ENCODE measurements at places on chromosomes 2 and 18.

GRCh38 chr2:62313449-62314227 is 117.7 kb downstream of the B3GNT2 start:
- no peak for DNase-seq

- DNase-seq: no peak
These were observed 180.4 kb upstream of the ZFP36L2 start for GRCh38 chr2:43406651-43407279.

DNA sequence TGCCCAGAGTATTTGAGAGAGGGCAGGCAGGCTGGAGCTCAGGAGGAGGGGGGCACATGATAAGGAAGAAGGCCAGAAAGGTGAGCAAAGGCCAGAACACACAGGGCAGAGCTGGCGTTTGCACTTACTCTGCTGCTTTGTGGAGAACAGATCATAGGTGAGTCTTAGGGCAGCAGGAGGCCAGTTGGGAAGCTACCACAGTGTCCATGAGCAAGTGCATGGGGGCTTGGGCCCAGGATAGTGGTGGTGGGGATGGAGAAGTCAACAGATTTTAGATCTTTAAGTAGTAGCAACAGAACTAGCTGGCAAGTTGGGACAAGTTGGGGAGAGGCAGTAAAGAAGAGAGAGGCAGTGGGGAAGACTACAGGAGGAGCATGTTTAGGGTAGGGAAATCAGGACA is 168.0 kb downstream of the ANTXR1 start:
- DNase-seq: no peak

DNA sequence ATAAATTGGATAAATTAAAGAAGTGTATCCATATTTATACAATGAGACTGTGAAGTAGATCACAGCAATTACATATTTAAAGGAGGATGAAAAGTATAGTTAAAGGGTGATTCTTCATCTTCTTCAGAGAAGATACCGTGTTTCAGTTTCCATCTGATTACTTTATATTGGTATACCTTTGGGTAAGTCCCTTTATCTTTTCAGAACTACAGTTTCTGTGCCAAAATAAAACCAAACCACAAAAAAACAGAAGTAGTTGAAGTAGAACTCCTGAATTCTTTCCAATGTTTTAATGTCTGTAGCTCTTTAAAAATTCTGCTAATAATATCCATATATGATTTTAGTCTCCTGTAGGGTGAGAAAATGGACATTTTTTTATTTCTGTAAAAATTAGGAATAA is 231.2 kb upstream of the LINC00305 start:
- no peak for DNase-seq

GRCh38 chr2:117618607-117619006 is 195.9 kb upstream of the DDX18 start:
- no peak for DNase-seq

GRCh38 chr18:22705328-22705727 is 227.8 kb upstream of the RBBP8 start:
- DNase-seq: peak; percentile 72

- no peak for DNase-seq
These were observed 2.7 kb downstream of the KLHL14 start for GRCh38 chr18:32770054-32770665.

- DNase-seq: no peak
These were observed 787.2 kb downstream of the PLCL1 start for GRCh38 chr2:198591586-198591985.

DNA sequence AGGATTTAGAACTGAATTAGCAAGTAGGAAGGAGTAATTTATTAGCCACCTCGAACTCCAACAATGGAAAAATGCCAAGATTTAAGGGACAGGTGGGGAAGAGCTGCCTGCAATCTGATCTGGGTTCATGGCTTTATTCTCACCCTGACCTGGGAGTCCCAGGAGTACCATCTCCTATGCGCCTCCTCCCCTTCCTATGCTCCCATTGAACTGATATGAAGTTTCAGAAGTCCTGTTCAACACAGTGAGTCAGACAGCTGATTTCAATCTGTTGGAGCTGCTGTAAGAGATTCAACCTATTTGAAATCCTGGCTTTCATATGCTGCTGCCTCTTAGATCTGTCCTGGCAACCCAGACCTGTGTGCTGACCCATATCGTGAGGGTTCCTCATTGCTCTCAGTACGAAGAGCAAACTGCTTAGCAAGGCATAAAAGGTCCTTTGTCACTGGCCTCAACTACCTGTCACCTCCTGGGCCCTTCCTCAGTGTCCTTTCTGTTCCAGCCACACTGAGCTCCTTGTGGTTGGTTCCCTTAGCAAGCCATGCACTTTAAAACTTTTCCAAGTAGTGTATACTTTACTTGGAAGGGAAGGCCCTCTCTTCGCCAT is 15.9 kb upstream of the CD28 start:
- DNase-seq: peak; percentile 19

DNA sequence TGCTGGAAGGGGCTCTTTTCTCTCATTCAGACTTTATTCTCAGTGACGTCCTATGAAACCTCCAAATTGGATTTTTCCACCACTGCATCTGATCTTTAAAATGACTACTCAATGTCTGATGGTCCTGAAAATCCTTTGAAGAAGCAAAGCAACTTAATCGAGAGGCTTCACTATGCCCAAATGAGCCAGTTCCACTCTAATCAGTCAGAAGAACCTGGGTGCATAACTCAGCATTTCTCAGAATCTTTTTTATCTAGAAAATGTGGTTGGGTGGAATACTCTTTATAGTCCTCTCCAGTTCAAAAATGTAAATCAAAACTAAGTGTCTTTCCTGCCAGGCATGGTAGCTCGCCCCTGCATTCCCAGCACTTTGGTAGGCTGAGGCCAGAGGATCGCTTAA is 60.7 kb downstream of the PRELID3A start:
- no peak for DNase-seq

DNA sequence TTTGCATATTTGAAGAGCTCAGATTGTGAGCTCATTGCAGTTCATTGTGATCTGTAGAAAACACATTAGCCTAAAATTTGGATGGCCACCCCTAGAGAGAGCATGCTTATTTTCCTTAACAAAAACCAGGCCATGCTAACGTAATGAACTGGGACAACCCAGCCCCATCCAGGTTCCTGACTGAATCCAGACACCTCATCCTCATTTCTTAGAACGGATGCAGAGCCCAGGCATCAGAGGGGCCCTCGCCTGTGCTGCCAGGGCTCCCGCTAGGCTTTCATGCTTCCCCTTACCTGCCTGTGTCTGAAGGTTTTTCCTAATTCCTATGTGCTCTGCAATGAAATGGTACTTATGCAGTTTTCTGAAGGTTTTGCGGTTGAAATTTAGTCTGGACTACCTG is 171.1 kb downstream of the CCDC102B start:
- DNase-seq: no peak

All from ELR (cell line).